ENCODE measurements at places on chromosomes 1 and 21.

GRCh38 chr1:94884106-94884505, 42.8 kb downstream of the CNN3 start:
- DNase-seq, result peak; percentile 64

GRCh38 chr1:204618148-204618760, 67.3 kb downstream of the LRRN2 start:
- DNase-seq, result no peak

GRCh38 chr1:54317084-54317483, 89.1 kb downstream of the SSBP3 start:
- DNase-seq, result no peak

DNA sequence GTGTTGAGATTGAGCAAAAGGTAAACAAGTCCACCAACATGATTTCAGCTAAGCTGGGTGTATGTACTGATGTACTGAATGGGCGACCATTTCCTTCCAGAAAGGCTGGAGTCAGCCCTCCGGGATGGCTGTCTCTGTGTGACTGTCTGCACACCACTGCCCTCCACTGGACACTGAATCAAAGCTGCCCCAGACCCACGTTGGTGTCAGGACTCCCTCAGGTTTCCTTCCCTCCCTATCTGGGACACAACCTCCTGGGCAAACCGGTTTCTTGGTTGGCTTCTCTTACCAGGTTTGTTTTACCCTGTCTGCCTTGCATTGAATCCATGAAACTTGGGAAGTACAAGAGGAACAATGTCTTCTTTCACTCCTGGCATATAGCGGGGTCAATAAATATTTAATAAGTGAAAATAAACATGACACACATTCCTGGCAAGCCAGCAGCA, 5.3 kb upstream of the SRP9 start:
- DNase-seq, result peak; percentile 68

GRCh38 chr1:40185951-40186864, 25.0 kb downstream of the RLF start:
- peak; percentile 93 for DNase-seq

GRCh38 chr1:201719812-201720521, 109.0 kb upstream of the IPO9 start:
- peak; percentile 59 for DNase-seq

DNA sequence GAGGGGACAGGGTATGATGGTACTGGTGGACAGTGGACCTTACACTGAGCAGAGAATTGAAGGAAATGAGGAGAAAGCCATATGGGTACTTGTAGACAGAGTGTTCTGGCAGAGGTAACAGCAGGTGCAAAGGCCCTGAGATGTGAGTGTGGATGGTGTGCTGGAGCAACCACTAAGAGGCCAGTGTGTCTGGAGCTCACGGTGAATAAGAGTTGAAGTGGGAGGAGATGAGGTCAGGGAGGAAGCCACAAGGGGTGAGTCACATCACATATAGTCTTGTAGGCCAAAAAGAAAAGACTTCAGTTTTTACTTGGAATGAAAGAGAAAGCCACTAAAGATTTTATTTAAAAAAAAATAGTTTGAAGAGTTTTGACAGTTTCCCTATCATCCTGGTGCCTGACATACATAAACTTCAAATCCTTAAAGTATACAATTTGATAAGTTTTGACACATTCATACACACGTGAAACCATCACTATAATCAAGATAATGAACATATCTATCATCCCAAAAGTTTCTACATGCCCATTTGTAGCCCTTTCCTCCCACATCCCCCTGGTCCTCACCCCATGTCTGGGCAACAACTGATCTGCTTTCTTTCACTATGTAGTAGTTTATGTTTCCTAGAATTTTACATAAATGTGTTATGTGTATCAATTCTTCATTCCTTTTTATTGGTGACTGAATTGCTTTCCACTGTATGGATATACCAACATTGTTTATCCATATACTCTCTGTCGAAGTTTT, 148.4 kb downstream of the GPATCH2 start:
- DNase-seq, result peak; percentile 97

DNA sequence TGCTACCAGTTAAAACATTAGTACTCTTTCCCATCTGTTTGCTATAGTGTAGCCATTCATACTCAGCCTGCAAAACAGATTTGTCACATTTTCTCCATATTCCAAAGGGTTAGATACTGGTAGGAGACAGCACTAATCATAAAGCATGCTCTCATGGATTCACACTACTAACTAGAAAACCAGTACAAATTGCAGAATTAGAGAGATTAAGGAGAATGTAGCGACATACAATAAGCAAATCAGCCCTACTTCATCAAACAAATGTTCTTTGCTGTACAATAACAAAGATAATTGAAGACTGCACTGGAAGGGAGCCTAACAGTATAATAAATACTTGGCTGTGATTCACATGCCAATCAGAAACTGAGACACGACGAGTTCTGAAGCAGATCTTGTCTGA, 368.0 kb upstream of the PRMT6 start:
- DNase-seq, result no peak

DNA sequence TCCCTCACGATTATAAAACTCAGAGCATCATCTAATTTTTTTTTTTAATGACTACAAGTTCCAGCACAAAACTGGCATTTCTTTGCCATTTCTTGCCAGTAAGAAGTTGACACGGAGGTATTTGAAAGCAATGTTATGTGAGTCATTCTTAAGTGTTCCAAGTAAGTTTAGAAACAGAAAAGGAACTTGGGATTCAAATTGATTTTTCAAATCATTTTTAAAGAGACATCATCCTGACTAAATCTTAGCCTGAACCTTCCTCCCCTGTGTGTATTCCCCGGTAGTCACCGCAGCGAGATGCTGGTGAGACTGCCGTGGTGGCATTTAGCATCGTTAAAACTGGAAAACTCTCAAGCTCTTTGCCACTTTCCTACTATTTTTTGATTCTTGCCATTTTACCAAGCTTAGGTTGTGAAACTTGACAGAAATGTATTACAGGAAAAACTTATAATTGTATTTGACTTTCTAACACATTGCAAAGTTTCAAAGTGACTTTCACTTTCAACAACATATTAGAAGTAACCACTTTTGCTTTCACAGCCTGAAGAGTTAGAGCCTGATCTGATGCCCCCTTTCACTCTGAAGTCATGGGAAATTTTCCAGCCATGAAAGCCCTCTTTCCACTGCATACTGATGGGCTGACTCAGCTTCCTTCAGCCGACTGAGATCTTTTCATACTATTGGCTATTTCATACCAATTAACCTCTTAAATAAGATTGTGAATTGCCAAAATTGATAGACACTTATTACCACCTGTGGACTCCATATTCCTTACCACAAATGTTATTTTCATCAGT, 61.4 kb downstream of the OLFML2B start:
- DNase-seq, result peak; percentile 88

DNA sequence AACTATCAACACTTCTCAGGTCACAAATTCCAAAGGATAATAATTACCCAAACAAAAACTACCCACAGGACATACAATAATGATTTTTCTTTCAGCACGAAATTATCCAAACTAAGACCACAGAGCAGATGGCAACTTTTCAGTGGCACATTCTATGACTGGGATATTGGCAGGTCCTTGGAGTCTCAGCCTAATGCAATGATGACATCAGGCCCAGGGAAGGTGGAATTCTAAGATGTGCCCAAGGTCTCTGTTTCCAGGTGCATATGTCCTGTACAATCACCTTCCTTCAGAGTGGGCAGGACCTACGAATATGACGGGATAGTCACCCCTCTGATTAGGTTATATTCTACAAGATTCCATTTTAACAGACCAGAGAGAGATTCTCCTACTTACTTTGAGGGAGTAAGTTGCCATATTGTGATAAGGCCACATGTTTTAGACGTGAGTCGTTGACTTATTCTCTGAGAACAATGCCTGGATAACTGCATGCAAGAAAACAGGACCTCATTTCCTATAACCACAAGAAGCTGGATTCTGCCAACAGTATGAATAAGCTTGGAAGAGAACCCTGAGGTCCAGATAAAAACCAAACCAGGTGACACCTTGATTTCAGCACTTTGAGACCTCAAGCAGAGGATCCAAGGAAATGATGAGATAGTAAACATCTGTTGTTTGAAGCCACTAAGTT, 69.9 kb downstream of the ZC3H11B start:
- DNase-seq, result peak; percentile 98

- DNase-seq, result peak; percentile 45
Observed at GRCh38 chr1:164630626-164631396, 71.8 kb downstream of the PBX1 start.

- no peak for DNase-seq
Observed at GRCh38 chr1:21051177-21051825, 125.4 kb downstream of the EIF4G3 start.

DNA sequence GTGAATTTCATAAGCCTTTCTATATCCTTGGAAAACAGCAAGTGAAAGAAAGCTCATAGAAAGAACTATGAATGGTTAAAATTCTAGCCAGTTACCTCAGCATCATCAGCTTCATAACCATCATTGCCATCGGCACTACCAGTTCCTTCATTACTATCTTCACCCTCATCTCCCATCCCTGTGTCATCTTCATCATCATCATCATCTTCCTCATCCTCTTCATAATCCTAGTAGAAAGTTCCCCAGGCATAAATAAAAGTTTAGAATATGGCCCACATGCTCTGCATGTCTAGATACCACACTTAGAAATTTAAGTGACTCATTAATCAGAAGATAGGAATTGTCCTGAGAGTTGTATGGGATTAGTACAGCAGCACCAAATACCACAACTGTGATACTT, 49.0 kb downstream of the TPR start:
- no peak for DNase-seq

- no peak for DNase-seq
Observed at GRCh38 chr1:61224609-61225008, 142.2 kb downstream of the NFIA start.

- DNase-seq, result no peak
Observed at GRCh38 chr1:161439280-161440232, 65.7 kb upstream of the FCGR2A start.

- no peak for DNase-seq
Observed at GRCh38 chr1:3365523-3366125, 88.8 kb upstream of the ARHGEF16 start.

GRCh38 chr1:81125672-81126071, 675.1 kb upstream of the ADGRL2 start:
- DNase-seq, result no peak
